ENCODE measurements at places on chromosomes 3 and 15.

DNA sequence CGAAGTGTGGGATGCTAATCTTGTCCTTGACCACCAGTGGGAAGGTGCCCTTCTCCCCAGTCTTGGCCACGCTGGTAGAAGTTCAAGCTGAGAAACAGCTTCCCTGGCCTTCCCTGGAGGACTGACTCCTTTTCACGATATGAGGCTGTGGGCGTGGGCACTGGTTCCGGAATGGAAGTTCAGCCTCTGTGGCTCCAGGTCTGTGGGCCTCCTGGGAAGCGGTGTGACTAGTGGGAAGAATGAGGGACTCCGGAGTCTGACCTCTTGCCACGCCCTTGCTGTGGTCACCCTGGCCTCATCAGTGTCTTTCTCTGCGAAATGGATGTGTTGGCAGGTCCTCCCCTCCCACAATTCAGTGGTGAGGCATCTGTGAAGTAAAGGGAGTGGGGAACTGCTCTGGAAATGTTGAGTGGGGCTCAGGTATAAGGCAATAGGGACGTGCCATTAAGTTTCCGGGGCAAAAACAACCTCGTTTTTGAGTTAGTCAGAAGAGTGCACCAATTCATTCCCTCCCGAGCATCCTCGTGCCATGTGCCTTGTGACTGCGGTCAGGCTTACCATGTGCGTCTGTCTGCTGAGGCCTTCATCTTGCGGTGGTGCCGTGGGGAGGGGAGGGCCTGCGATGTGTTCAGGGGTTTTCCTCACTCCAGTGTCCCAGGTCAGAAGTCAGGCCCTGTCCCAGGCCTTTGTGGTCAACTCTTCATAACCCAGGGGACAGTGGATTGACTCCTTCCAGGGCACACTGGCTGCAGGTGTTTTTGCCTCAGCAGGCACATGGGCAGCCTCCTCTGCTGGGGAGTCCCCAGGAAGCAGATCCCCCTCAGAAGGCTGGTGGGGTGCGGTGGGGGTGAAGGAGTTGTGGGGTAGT lies 11.8 kb upstream of the SEC13 start:
- H3K4me1 ChIP-seq: peaks cover 28% of the 10 kb centered on the region
- H3K36me3 ChIP-seq: no peaks in the 10 kb centered on the region
- no peak overlapping the region for H3K4me3 ChIP-seq
- no peak for DNase-seq
- H3K27me3 ChIP-seq: peaks cover 26% of the 10 kb centered on the region

- H3K27me3 ChIP-seq: no peaks in the 10 kb centered on the region
- no peaks in the 10 kb centered on the region for H3K36me3 ChIP-seq
- H3K27ac ChIP-seq: no peak overlapping the region
- no peak overlapping the region for H3K4me3 ChIP-seq
These were observed 30.5 kb upstream of the CLDN16 start for GRCh38 chr3:190357468-190357867.

GRCh38 chr15:52334491-52335160 lies 39.0 kb upstream of the MYO5C start:
- no peak overlapping the region for H3K4me3 ChIP-seq
- no peak overlapping the region for H3K27ac ChIP-seq
- no peak for DNase-seq
- H3K27me3 ChIP-seq: no peaks in the 10 kb centered on the region
- H3K36me3 ChIP-seq: peaks cover 25% of the 10 kb centered on the region

GRCh38 chr3:127743351-127744252 lies 70.8 kb downstream of the ABTB1 start:
- H3K4me3 ChIP-seq: no peak overlapping the region
- DNase-seq: no peak
- no peaks in the 10 kb centered on the region for H3K36me3 ChIP-seq
- no peak overlapping the region for H3K27ac ChIP-seq
- H3K4me1 ChIP-seq: peaks cover 2% of the 10 kb centered on the region
- peaks cover 5% of the 10 kb centered on the region for H3K27me3 ChIP-seq

- H3K36me3 ChIP-seq: no peaks in the 10 kb centered on the region
- no peak overlapping the region for H3K27ac ChIP-seq
- H3K27me3 ChIP-seq: no peaks in the 10 kb centered on the region
- no peaks in the 10 kb centered on the region for H3K4me1 ChIP-seq
These were observed 13.7 kb downstream of the C3orf62 start for GRCh38 chr3:49263159-49263889.

GRCh38 chr15:66017792-66018487 lies 148.6 kb downstream of the RAB11A start:
- no peaks in the 10 kb centered on the region for H3K36me3 ChIP-seq
- no peak overlapping the region for H3K4me3 ChIP-seq
- no peaks in the 10 kb centered on the region for H3K4me1 ChIP-seq
- DNase-seq: no peak
- peaks cover 21% of the 10 kb centered on the region for H3K27me3 ChIP-seq

DNA sequence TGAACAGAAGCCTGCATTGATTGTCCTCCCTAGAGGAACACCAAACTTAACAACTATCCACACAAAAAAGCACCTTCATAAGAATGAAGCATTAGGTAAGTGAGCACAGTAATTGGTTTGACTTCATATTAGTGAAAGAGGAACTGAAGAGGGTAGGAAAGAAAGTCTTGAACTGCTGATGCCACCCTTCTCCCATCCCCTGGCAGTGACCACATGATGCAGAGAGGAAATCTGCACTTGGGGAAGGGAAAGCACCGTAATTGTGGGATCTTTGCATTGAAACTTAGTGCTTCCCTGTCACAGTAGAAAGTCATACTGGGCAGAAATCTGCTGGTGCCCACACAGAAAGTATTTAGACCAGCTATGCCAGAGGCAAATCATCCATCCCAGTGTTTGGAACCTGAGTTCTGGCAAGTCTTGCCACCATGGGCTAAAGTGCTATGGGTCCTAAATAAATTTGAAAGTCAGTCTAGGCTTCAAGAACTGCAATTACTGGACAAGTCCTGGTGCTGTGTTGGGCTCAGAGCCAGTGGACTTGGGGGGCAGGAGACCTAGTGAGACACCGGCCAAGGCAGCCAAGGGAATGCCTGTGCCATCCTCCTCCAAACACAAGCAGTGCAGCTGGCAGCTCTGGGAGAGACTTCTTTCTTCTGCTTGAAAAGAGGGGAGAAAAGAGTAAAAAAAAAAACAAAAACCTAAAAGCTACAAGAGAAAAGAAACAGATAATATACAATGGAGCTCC lies 63.6 kb downstream of the SLC15A2 start:
- H3K36me3 ChIP-seq: peaks cover 32% of the 10 kb centered on the region
- H3K27ac ChIP-seq: no peak overlapping the region
- no peak overlapping the region for H3K4me3 ChIP-seq
- peaks cover 13% of the 10 kb centered on the region for H3K27me3 ChIP-seq
- no peaks in the 10 kb centered on the region for H3K4me1 ChIP-seq
- no peak for DNase-seq

- H3K27me3 ChIP-seq: peaks cover 27% of the 10 kb centered on the region
- H3K4me1 ChIP-seq: peaks cover 3% of the 10 kb centered on the region
- no peak overlapping the region for H3K27ac ChIP-seq
- no peak overlapping the region for H3K4me3 ChIP-seq
- no peak for DNase-seq
These were observed 182.8 kb downstream of the RORA start for GRCh38 chr15:61046291-61046690.

DNA sequence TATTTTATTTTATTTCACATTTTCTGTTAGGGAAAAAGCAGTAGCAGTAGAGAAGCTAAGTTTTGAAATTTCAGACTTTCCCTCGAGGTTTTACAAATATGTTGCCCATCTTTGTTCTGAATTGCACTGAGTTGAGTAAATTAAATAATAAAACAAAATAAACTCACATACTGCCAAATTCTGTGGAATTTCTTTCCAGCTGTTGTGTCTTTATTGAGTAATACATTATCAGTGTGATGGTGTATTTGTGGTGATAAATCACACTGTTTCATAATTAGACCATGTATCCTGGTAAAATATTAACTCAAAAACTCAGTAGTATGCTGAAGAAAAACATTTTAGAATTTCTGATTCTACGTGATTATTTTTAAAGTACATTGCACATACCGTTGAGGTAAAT lies 592.1 kb downstream of the SI start:
- H3K27ac ChIP-seq: no peak overlapping the region
- no peaks in the 10 kb centered on the region for H3K36me3 ChIP-seq
- H3K4me1 ChIP-seq: no peaks in the 10 kb centered on the region
- no peaks in the 10 kb centered on the region for H3K27me3 ChIP-seq
- no peak overlapping the region for H3K4me3 ChIP-seq

GRCh38 chr15:45777781-45778180 lies 143.0 kb downstream of the SQOR start:
- peaks cover 11% of the 10 kb centered on the region for H3K27me3 ChIP-seq
- no peaks in the 10 kb centered on the region for H3K36me3 ChIP-seq
- H3K4me1 ChIP-seq: no peaks in the 10 kb centered on the region
- DNase-seq: no peak
- H3K4me3 ChIP-seq: no peak overlapping the region

- H3K4me1 ChIP-seq: no peaks in the 10 kb centered on the region
- peaks cover 33% of the 10 kb centered on the region for H3K27me3 ChIP-seq
- no peak overlapping the region for H3K4me3 ChIP-seq
- no peak overlapping the region for H3K27ac ChIP-seq
- no peaks in the 10 kb centered on the region for H3K36me3 ChIP-seq
These were observed 114.8 kb downstream of the MYLK start for GRCh38 chr3:123769356-123769743.

DNA sequence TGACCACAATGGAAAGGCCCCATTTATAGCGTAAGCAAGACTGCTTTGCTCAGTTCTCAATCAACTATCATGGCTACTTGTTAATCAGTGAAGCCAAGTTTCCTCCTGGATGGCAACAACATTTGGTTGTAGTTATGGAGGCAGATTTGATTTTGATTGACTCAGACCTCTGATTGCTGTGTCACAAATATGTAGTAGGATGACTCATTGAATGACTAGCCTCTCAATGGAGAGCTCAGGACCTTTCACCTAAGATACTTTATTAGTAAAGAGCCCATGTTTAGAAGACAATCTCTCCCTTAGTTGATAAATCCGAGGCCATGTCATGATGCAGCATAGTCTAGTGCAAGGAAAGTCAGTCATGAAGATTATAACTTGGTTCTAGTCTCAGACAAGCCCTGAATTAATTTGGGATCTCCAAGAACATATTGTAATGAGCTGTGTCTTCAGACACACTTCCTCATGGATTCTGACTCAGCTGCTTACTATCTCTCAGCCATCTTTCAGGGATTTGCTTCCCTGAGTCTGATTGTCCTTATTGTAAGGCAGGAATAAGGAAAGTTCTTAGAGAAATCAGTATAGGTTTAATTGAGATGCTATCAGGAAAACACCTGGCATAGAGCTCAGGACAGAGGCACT lies 397.4 kb upstream of the TMCO5A start:
- DNase-seq: no peak
- no peaks in the 10 kb centered on the region for H3K27me3 ChIP-seq
- no peaks in the 10 kb centered on the region for H3K4me1 ChIP-seq
- no peak overlapping the region for H3K27ac ChIP-seq
- no peaks in the 10 kb centered on the region for H3K36me3 ChIP-seq
- H3K4me3 ChIP-seq: no peak overlapping the region

DNA sequence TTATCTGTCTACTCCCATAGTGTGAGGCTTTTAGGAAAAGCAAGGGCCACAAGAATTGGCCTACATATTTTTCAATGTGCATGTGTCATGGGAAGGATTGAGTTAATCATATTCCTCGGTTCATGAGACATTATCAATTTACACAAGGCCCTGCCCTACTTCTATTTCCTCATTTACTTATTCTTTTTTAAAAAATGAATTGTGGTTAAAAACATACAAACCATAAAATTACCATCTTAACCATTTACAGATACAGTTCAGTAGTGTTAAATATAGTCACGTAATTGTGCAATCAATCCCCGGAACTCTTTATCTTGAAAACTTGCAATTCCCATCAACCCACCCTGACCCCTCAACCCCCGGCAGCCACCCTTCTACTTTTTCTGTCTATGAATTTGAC lies 284.0 kb upstream of the GADL1 start:
- H3K4me1 ChIP-seq: no peaks in the 10 kb centered on the region
- H3K36me3 ChIP-seq: no peaks in the 10 kb centered on the region
- no peak overlapping the region for H3K4me3 ChIP-seq
- H3K27ac ChIP-seq: no peak overlapping the region

DNA sequence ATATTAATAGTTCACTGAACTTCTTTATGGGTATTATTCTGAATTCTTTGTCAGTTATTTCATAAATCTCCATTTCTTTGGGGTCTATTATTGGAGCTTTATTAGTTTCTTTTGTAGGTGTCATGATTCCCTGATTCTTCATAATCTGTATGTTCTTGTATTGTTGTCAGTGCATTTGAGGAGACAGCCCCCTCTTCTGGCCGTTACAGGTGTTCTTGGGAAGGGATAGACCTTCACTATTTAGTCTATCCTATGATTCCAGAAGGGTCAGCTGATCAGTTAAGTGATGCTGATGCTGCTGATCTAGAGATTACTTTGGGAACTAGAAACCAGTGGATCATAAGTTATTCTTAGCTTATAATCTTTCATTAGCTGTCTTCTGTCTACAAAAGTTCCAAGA lies 34.9 kb downstream of the TMEM39A start:
- H3K4me1 ChIP-seq: no peaks in the 10 kb centered on the region
- no peak for DNase-seq
- H3K27me3 ChIP-seq: no peaks in the 10 kb centered on the region
- peaks cover 59% of the 10 kb centered on the region for H3K36me3 ChIP-seq
- no peak overlapping the region for H3K27ac ChIP-seq

DNA sequence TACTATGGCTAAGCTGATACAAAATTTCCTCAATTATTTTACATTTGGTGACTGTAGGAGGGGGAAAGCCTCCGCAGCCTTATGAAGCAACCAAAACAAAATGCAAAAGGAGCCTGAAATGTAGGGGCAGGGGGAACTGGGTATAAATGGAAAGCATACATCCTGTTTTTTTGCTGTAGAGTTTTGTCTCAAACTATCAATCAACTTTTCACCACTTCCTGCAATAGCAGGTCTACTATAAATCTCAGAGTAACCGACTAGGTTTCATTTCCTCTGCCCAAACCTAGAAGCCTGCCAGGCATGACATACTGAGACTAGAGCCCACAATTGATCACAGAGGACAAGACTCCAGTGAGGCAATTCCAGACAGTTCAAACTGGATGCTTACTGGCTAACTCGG lies 91.3 kb downstream of the SHQ1 start:
- H3K27me3 ChIP-seq: no peaks in the 10 kb centered on the region
- peaks cover 22% of the 10 kb centered on the region for H3K4me1 ChIP-seq
- peak overlapping the region; percentile 6 for H3K4me3 ChIP-seq
- peak overlapping the region; percentile 90 for H3K27ac ChIP-seq

- no peak overlapping the region for H3K27ac ChIP-seq
- H3K27me3 ChIP-seq: peaks cover 8% of the 10 kb centered on the region
- no peaks in the 10 kb centered on the region for H3K36me3 ChIP-seq
- no peak overlapping the region for H3K4me3 ChIP-seq
- no peak for DNase-seq
- H3K4me1 ChIP-seq: peaks cover 12% of the 10 kb centered on the region
These were observed 4.4 kb upstream of the CLEC3B start for GRCh38 chr3:45021524-45022297.

Data from activated CD8-positive, alpha-beta memory T cell treated with anti-CD3 and anti-CD28 coated beads, Interleukin-2, amount 10 ng/mL, durations not matched to agents 7 days and 5 days (primary cell).